ENCODE measurements at places on chromosomes 13 and 19.

- DNase-seq: no peak
Observed at GRCh38 chr13:112743451-112744167, 53.8 kb downstream of the ATP11A start.

- DNase-seq: no peak
Observed at GRCh38 chr19:18543814-18544475, 572 bp upstream of the FKBP8 start.

- DNase-seq: no peak
Observed at GRCh38 chr13:27079421-27079958, 92.1 kb downstream of the USP12 start.

GRCh38 chr19:19487950-19488874, 27.1 kb downstream of the TSSK6 start:
- DNase-seq: no peak

DNA sequence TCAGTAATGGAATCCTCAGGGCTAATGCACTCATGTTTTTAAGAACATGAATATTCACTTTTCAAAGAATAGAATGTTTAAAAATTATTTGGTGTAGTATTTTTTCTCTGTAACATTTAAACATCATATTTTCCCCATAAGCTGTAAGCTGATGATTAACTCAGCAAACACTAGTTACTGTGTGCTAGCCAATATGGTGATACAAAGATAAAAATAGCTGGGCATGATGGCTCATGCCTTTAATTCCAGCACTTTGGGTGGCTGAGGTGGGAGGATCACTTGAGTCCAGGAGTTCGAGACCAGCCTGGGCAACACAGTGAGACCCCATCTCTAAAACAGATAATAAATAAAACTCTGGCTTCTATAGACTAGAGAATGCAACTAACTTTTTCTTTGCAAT, 13.2 kb downstream of the RNF17 start:
- DNase-seq: no peak

DNA sequence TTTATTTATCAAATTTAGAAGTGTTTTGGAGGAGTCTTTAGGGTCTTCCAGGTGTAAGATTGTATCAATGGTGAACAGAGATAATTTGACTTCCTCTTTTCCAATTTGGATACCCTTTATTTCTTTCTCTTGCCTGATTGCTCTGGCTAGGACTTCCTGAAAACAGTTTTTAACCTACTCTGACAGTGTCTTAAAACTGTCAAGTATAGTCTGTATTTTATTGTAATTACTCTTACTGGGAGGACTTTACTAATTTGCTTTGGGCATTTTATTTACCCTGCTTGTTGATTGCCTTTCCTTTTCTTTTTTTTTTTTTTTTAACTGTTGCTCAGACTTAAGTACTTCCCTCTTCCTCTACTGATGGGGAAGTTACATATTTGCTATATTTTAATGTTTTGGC, 81.3 kb downstream of the URI1 start:
- no peak for DNase-seq

GRCh38 chr13:67410645-67411044, 180.5 kb upstream of the PCDH9 start:
- DNase-seq: no peak

DNA sequence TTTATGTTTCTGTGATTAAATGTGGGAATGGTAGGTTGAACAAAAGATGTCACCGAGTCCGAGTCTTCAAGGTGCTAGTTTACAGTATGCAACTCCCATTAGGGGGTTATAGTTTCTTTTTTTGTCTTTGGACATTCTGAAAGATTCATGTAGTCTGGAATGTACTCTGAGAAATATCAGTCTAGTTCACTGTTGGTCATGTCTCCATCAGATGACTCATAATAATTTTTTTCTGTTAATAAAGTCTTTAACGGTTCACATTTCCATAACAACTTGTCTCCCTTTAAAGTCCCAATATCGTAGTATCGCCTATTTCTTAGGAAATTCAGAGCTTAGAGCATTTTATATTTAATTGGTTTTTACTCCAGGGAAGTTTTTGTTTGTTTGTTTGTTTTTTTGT, 13.5 kb upstream of the ESD start:
- no peak for DNase-seq

DNA sequence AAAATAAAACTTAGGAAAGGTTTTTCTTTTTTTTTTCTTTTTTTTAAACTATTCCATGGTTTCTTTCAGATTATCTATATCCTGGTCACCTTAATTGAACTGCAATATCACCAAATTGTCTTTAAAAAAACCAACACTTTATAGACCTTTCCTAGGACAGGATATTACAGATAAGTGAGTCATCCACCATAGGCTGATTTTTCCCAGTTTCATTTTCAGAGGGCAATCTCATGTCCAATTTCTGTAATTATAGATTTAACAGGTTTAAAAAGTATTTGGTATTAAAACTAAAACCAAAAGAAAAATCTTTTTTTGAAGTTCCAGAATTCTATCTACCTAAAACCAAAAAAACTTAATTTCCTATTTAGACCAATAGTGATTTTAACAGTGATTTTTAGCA, 13.2 kb downstream of the SPART start:
- no peak for DNase-seq

DNA sequence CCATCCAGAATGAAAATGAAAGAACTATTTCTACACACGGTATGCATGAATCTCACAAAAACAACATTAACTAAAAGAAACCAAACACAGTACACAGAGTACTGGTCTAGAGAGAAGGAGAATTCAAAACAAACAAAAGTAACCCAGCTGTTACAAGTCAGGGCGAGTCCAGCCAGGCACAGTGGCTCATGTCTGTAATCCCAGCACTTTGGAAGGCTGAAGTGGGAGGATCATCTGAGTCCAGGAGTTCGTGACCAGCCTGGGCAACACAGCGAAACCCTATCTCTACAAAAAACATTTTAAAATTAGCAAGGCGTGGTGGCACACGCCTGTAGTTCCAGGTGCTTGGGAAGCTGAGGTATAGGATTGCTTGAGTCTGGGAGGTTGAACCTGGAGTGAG, 1.7 kb upstream of the PSMC4 start:
- no peak for DNase-seq

GRCh38 chr13:82772816-82773215, 1109.5 kb downstream of the SLITRK1 start:
- DNase-seq: no peak

- DNase-seq: no peak
Observed at GRCh38 chr13:46992383-46992952, 95.6 kb upstream of the HTR2A start.

GRCh38 chr13:51625555-51626345, 41.5 kb downstream of the WDFY2 start:
- DNase-seq: no peak

- no peak for DNase-seq
Observed at GRCh38 chr13:102881819-102882686, 36.2 kb downstream of the ERCC5 start.

DNA sequence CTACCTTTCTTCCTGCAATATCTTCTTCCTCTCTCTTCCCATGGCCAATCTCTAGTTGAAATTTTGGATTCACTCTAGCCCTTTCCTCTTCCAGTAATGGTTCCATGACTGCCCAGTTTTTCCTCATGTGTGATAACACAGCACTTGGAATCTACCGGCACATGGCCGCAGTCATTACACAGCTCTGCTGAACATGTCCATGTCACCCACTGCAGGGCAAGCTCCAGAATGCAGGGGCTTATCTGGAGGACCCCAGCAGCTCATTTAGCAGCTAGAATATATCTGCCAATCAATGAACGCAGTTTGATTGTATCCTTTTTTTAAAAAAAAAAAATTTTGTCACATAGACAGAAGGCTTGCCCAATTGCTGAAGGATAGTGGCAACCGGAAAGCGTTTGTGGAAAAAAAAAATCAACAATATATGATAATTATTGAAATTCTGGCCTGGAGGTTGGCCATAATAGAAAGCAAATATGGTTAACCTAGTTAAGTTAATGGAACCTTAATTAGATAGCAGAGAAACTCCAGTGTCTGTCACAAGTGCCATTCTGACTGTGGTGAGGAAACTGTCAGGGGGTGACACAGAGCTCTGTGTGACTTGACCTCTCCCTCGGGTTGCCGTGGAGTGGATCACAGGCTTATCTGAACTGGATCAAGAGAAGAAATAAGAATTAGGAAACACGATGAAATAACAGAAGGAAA, 426.7 kb downstream of the LIG4 start:
- no peak for DNase-seq

DNA sequence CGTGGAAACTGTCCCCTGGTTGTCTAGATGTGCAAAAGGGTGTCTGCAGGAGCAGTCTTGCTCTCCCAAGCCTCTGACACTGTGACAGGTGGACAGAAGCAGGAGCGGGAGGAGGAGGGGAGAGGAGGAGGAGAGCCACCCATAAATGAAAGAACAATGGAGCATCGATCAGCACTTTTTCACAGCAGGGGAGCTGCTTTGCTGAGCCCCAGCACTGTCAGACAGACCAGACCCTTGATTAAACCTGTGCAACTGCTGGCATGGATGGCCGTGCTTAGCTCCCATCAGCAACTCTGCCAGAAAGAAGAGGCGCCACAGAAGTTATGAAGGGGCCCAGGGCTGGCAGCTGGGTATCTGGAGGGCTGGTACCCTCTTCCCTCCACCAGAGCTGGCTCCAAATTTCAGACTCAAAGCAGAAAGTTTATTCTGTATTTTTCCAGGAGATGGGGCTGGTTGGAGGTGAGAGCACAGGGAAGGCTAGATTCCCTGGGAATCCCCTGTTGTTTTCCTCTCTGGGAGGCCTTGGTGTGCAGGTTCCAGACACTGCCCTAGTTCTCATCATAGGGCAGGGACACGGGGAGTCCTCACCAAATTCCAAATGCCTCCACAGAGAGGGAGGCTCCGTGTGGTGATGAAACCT, 1192.2 kb downstream of the UQCRFS1 start:
- no peak for DNase-seq

GRCh38 chr13:81848291-81848690, 1507.4 kb upstream of the SPRY2 start:
- DNase-seq: no peak

DNA sequence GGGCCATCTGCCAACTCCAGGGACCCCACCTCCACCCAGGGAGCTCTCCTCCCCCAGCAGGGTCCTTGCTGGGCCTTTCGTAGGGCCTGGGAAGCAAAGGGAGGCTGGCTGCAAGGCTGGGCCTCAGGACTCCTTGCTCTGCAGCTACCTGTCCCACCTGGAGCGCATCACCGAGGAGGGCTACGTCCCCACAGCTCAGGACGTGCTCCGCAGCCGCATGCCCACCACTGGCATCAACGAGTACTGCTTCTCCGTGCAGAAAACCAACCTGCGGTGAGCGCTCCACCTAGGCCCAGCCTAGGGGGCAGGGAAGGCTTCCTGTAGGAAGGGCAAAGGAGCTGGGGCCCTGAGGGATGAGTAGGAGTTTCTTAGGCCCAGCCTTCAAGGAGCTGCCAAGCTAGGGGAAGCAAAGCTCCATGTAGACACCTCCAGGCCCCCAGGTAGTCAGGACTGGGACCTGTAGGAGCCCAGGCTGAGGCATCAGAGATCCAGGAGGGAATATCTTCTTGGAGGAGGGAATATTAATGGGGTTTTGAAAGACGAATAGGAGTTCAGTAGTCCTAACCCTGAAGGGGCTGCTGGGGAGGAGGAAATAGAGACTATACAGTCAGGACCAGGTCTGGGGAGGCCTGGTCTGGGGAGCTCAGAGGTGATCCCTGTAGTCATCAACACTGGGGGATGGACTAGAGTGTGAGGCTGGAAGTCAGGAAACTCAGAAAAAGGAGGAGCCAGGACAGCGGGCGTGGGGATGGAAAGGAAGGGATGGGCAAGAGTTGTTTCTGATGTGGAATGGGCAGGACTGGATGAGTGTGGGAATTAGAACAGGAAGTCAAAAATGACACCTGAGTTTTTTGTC, 16.0 kb downstream of the GNA15 start:
- no peak for DNase-seq

GRCh38 chr19:35500611-35501010, 10.3 kb upstream of the KRTDAP start:
- DNase-seq: no peak

DNA sequence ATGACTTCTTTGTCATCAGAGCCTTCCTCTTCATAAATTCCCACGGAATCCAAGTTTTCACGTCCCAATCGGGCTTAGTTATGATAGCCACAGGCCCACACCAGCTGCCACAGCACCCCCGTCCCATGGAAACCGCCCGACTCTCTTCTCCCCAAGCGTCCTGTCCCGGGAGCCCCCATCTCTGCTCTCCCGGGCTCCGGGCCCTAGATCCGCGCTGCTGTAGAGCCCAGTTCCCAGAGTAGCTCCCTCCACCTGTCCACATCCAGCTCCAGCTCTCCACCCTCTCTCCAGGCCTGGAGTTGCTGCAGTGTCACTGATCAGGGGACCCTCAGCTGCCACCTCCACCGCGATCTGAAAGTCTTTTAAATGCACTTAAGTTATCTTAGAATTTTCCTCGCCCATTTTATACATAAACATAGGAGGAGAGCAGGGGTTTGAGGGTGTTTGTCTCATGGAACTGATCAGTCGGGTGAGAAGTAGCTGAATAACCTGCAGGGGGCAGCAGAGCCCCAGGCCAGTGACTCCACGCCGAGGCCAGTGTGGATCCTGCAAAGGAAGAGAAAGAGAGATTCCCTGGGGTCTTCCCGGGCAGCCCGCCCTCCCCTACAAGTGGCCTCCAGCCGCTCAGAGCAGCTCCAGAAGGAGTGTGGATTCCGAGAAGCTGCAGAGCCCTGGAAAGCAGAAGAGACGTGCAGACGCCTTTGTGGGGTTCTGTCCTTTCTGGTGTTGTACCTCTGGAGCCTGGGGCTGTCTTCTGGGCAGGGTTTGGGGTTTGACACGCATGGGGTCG, 1.1 kb upstream of the ZNF763 start:
- peak; percentile 54 for DNase-seq

DNA sequence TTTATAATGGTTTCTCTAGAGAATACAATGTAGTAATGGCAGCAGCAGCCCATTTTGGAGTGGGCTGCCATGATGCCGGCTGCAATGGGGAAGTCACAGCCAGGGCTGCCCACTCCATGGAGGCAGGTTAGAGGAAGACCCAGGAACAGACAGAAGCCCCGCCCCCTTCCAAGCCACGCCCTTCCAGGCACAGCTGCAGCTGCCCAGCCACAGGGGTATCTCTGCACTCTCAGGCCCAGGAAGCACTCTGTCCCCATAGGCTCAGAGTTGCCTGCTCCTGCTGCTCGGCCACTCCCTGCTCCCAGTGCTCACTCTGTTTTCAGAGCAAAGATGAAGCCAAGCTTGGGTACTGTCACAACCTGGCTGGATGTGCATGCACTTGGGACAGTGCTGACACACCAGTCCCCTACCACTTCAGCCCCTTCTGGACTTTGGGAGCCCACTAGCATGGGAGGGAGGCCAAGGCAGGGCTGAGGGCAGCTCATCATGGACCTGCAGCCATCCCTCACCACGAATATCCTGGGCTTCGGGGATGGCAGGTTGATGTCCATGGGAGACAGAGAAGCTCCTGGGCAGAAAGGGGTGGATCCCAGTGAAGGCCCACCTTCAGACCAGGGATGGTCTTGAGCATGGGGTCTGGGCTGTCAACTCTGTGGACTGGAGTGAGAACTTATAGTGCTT, 1224.2 kb downstream of the SLITRK5 start:
- DNase-seq: no peak

GRCh38 chr19:3121396-3121795, 14.4 kb upstream of the GNA15 start:
- no peak for DNase-seq

Data from stimulated activated CD8-positive, alpha-beta memory T cell treated with anti-CD3 and anti-CD28 coated beads, Interleukin-4, amount 100 ng/mL, for 1 hour (primary cell).